ENCODE measurements at places on chromosomes 2 and 18.

DNA sequence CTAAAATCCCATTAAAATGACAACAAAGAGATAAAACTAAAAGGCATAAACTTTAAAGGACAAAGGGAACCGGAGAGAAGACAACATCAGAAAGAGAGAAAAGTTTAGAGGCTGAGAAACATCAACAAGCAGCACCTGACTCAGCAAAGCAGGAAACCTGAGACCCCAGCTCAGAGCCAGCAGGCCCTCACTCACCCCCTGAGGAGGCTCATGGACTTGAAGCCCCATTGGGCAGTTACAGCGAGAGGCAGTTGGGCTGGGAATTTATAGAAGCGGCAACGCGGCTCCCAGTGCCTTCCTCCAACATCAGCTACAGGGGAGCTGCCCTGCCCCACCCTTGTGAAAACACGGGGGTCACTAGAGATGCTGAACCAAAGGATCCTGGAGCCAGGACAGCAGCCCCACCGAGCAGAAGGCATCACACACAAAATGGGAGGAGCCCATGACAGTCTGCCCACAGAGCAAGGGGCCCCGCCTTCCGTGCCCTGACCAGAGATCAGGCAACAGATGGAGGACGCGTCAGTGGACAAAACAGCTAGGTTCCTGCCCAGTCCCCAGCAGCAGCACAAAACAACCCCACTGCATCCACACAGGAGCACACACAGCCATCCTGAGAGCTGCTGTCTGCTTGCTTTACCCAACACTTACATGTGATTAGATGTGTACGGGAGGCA, 52.7 kb downstream of the CMPK2 start:
- no peaks in the 10 kb centered on the region for H3K4me1 ChIP-seq
- no peak overlapping the region for H3K27ac ChIP-seq
- no peak overlapping the region for H3K4me3 ChIP-seq
- DNase-seq, result no peak
- peaks cover 6% of the 10 kb centered on the region for H3K27me3 ChIP-seq

DNA sequence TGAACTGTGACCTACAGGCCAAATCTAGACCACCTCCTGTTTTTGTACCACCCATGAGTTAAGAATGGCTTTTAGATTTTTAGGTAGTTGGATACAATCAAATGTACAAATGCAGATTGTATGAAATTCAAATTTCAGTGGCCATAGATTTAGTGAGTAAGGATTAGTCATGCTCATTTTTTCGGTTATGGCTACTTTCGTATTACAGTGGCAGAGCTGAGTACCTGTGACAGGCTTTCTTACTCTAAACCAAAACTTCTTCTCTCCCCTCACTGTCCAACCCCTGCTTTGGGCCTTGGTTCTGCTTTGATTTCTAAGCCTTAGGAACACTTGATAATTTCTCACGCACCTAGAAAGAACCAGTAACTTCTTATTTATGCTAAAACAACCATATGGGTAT, 82.1 kb downstream of the CDC42EP3 start:
- no peak overlapping the region for H3K4me3 ChIP-seq
- H3K36me3 ChIP-seq, result no peaks in the 10 kb centered on the region
- DNase-seq, result no peak

- H3K36me3 ChIP-seq, result no peaks in the 10 kb centered on the region
- no peaks in the 10 kb centered on the region for H3K27me3 ChIP-seq
- no peak for DNase-seq
- H3K27ac ChIP-seq, result no peak overlapping the region
- no peaks in the 10 kb centered on the region for H3K4me1 ChIP-seq
- H3K4me3 ChIP-seq, result no peak overlapping the region
These were observed 110.7 kb upstream of the PTPRM start for GRCh38 chr18:7456376-7456775.

DNA sequence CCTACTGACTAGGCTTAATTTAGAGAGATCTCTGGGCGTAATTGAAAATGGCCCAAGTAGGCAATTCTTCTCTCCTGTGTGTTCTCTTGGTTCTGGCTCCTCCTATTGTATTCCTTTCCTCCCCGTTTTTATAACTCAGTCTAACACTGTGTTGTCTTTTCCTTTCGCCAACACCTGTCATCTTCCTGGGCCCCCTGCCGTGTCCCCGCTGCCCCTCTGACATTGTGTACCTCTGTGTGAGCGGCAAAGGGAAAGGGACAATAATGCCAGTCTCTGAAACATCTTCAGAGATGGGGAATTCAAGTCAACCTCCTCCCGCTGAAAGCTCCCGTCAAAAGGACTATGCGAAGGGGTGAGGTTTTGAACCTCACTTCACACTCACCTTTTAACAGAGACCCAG, 210.9 kb downstream of the GBX2 start:
- no peak overlapping the region for H3K27ac ChIP-seq
- H3K4me1 ChIP-seq, result no peaks in the 10 kb centered on the region
- no peaks in the 10 kb centered on the region for H3K27me3 ChIP-seq

GRCh38 chr2:127634066-127634617, 11.8 kb upstream of the GPR17 start:
- no peaks in the 10 kb centered on the region for H3K36me3 ChIP-seq
- no peak overlapping the region for H3K27ac ChIP-seq

GRCh38 chr18:26453386-26453901, 94.9 kb downstream of the KCTD1 start:
- H3K36me3 ChIP-seq, result no peaks in the 10 kb centered on the region
- no peak overlapping the region for H3K4me3 ChIP-seq
- H3K27ac ChIP-seq, result no peak overlapping the region
- no peak for DNase-seq

- H3K4me3 ChIP-seq, result no peak overlapping the region
- no peak overlapping the region for H3K27ac ChIP-seq
- no peaks in the 10 kb centered on the region for H3K36me3 ChIP-seq
- DNase-seq, result no peak
These were observed 467.4 kb upstream of the FANCL start for GRCh38 chr2:58708565-58708964.

GRCh38 chr18:3867236-3867635, 417.3 kb downstream of the TGIF1 start:
- H3K4me3 ChIP-seq, result no peak overlapping the region
- no peak for DNase-seq
- no peaks in the 10 kb centered on the region for H3K4me1 ChIP-seq
- H3K36me3 ChIP-seq, result no peaks in the 10 kb centered on the region

GRCh38 chr2:219332542-219332941, at the start of gene RESP18:
TSS of gene RESP18 (minus strand) at chr2:219332744.
- peaks cover 24% of the 10 kb centered on the region for H3K27me3 ChIP-seq
- no peak within 1 kb of the TSS for H3K4me3 ChIP-seq
- DNase-seq, result no peak
- H3K27ac ChIP-seq, result no peak within 1 kb of the TSS

Data from CD8-positive, alpha-beta memory T cell (primary cell).